ENCODE measurements at places on chromosomes 3 and 15.

- DNase-seq = no peak
Observed at GRCh38 chr3:20808864-20809263, 622.9 kb upstream of the SGO1 start.

DNA sequence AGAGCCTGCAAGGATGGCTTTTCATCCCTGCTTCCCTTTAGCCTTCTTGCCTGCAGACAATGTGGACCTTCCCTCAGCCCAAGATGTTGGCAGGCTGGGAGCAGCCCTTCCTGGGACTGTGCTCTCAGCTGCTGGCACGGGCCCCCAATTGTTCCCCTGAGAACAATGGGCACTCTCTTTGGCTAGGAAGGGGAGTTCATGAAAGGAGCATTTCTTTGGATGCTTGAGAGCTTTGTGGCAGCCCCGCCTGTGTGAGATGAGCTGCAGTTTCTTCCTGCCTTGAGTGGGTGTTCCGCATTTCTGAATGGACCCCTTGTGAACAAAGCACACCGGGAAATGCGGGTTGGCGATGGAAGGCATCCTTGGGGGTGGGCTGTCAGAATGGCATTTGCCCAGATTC is 35.0 kb upstream of the BSN start:
- no peak for DNase-seq

GRCh38 chr3:52890735-52891134 is 6.6 kb downstream of the STIMATE start:
- DNase-seq = no peak

DNA sequence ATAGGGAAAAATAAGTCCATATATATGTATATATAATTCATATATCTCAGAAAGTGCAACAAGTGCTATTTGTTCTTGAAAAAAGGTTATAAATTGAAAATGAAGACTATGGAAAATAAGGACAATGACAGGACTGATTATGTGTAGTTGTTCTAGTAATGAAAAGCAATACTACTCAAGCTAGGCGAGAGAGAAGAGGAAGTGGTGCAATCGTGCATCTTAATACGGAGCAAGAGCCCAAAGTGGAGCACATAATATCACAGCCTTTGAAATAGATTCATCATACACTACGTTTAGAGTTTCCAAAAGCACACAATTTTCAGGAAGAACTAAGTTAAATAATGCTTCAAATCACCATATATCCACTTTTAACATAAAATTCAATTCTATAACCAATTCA is 87.9 kb downstream of the ULK4 start:
- DNase-seq = no peak

- no peak for DNase-seq
Observed at GRCh38 chr3:150277444-150277843, 130.7 kb upstream of the TSC22D2 start.

GRCh38 chr3:185207931-185208746 is 45.7 kb downstream of the EHHADH start:
- DNase-seq = no peak

DNA sequence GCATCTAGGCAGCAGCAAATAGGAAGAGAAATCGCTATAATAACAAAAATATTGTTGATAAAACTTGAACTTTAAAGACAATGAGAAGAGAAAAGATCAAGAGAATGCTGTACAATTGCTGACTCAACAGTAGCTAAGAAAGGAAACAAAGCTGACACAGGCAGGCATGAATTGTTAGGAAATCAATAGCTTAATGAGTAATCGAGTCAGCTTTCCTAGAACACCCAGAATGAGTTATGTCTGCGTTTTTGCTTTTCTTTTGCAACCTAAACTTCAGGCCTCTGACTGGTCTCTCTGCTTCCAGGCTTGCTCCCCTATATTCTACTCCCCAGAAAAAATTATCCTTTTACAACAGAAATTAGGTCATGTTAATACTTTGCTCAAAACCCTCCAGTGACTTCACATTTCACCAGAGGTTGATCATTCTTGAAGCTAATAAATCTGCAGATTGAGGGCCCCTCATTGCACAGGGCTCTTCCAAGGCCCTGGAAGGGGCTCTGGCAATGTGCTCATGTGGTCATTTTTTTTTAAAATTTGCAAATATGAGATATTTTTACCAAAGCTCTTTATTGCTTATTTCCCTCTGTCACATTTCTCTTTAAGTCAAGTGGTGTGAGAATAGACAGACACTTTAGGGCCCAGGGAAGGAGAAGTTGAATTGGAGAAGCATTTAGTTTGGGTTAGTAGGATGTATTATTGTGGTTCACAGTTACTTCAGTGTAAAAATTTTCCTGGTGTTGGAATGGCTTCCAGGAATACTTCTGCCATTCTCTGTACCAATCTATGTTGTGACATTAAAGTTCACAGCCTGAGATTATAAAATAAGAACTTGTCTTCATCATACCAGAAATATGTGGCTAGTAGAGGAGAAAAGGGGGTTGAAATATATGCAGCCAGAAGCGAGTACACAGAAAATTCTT is 116.3 kb downstream of the TMCO5A start:
- no peak for DNase-seq

DNA sequence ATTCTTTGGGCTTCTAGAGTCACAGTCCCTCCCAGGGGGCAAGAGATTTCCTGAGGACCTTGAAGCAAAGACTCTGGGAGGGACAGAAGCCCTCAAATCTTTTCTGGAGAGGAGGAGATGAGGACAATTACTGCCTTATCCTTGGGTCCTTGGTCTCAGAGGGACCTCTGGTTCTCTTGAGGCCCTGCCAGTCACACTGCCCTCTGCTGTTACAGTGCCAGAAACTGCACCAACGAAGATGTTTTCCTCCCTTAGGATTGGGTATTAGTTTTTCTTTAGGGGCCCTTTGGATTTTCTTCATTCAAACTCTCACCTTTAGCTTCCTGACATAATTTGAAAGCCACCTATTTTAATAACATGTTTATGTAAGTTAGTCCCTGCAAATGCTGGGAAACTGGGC is 58.2 kb upstream of the SCN5A start:
- DNase-seq = no peak
